Left ventricle myocardium inferior (tissue), 1 donor: ENCODE measurements at places on chromosomes 5 and 9.

- DNase-seq = no peak
Measured at GRCh38 chr9:134937164-134937555, 19.4 kb upstream of the FCN1 start.

GRCh38 chr5:9784231-9784630 lies 154.1 kb upstream of the TAS2R1 start:
- DNase-seq = no peak

GRCh38 chr5:82911910-82912309 lies 165.3 kb downstream of the TMEM167A start:
- no peak for DNase-seq

DNA sequence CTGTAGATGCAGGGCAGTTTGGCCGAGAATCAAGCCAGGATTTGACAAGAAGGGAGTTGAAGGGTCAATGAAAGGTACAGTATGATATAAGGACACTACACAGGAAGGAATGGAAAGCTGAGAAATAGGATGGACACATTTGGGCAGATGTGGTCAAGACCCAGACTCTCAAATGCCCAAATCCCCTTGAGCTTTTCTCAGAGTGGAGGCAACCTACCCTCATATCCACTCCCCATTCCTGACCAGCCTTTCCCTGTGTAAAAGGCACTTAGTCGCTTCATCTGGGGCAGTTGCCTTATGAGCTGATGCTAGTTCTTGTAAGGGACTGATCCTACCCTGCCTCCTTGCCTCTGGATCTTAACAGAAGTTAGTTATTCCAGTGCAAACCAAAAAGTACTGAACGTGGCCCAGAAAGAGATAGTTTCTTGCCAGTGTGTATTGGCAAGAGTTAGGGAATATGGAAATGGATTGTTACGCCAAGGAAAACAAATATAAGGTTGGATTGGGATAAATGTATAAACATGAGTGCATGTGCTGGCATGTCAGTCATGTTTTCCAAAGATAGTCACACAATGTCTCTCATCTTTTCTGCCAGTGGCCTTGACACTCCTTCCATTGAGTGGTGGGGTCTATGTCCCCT lies 4.1 kb upstream of the MCCC2 start:
- DNase-seq = no peak

GRCh38 chr9:33151601-33152000 lies 15.5 kb downstream of the B4GALT1 start:
- DNase-seq = no peak

DNA sequence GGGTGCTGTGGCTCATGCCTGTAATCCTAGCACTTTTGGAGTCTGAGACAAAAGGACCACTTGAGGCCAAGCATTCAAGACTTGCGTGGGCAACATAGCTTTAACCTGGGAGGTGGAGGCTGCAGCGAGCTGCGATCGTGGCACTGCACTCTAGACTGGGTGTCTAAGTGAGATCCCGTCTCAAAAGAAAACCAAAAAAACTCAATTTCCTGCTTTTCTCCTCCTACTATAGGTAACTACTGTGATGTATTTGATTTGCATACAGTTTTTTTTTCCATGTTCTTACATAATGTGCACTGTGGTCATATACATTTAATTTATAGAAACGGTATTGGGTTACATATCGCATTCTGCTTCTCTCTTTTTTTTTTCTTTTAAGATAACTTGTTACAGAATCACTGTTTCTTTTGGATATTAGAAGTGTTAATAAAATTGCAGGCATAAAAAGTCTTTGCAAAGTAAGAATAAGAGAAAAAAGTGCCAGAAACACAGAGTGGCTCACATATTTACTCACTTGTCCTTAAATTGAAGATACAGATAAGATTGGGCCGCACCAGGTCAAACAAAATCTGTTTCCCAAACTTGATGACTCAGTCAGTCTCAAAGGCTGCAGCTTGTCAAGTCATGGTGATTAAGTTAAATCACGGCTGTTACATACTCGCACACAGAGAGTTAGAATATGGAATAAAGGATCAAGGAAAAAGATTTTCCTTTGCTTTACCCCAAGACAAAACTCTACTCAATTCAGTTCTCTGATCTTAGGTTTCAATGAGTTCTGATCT lies 2.0 kb upstream of the PTGR1 start:
- DNase-seq = no peak
